Activated CD4-positive, alpha-beta memory T cell treated with anti-CD3 and anti-CD28 coated beads for 36 hours (primary cell): ENCODE measurements at places on chromosomes 5 and 9.

DNA sequence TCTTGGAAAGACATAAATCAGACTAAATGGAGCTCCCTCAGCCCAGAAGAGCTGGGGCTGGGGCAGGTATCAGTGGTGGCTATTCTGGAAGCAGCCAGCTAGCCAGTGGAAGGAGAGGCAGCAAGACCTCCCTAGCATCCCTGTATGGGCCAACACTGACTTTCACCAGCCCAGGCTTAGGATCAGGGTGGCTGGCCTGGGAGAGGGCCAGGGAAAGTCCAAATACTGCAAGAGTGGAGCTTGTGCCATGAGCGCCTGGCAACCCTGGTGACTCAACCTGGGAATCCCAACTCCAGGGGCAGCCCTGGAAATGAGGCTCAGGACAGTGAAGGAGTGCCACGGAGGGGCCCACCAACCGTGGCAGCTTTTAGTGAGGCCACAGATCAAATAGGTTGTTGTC is 7.6 kb upstream of the IRF1 start:
- H3K4me3 ChIP-seq: no peak overlapping the region
- no peaks in the 10 kb centered on the region for H3K36me3 ChIP-seq
- peak overlapping the region; percentile 98 for H3K27ac ChIP-seq
- H3K4me1 ChIP-seq: peaks cover 45% of the 10 kb centered on the region
- DNase-seq: peak; percentile 19

DNA sequence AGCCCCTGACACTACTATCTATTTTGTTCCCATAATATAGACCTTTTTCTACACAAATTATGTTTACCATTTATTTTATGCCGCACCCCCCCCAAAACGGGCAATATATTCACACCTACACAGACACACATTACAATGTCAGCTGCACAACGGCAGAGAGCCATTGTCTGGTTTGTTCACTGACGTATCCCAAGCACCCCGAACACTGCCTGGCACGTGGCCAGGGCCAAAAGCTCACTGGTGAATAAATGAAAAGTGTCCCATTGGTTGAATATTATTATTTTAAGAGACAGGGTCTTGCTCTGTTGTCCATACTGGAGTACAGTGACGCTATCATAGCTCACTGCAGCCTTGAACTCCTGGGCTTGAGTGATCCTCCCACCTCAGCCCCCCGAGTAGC is 150.5 kb downstream of the GNAQ start:
- peaks cover 4% of the 10 kb centered on the region for H3K36me3 ChIP-seq
- H3K27ac ChIP-seq: no peak overlapping the region
- DNase-seq: no peak
- H3K27me3 ChIP-seq: no peaks in the 10 kb centered on the region
- H3K4me3 ChIP-seq: no peak overlapping the region

DNA sequence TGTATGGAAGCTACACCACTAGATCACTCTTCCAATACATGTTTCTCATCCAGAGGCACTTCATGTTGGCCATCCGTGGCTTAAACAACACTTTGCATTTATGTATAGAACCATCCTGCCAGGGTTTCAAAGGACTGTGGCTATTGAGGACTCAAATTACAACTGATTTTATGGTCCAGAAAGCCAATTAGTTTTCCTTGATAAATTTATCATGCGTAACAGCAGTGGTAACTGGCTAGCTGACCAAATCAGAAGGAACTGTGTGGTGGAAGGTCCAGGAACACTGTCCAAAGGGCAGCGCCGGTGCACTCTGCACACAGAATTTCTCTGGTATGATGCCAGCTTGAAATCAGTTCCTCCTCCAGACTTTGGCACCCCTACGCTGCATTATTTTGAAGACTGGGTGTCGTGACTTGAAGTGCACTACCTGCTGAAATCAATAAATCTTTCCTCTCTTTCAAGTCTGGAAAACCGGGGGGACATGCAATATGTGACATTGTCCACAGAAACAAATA is 69.3 kb upstream of the TMEM252 start:
- no peak overlapping the region for H3K27ac ChIP-seq
- H3K4me3 ChIP-seq: no peak overlapping the region
- DNase-seq: no peak
- no peaks in the 10 kb centered on the region for H3K36me3 ChIP-seq

- no peaks in the 10 kb centered on the region for H3K36me3 ChIP-seq
- no peak overlapping the region for H3K27ac ChIP-seq
- no peak for DNase-seq
- H3K4me1 ChIP-seq: no peaks in the 10 kb centered on the region
Measured at GRCh38 chr5:129921204-129921603, 16.9 kb downstream of the CHSY3 start.

DNA sequence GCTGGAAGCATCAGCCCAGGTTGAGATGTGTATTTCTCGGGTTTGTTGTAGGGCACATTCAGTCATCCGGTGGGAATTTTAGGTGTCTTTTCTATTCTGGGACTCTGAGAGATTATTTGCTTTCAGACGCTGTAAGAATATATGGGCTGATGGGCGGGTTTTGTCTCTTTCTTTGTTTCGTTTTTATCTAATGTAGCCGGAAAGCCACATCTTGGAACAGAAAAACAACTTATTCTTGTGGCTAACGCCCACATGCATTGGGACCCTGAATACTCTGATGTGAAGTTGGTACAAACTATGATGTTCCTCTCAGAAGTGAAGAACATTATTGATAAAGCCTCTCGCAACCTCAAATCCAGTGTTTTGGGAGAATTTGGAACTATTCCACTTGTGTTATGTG is 22.4 kb downstream of the SCGB3A1 start:
- DNase-seq: no peak
- H3K4me1 ChIP-seq: peaks cover 13% of the 10 kb centered on the region
- peaks cover 43% of the 10 kb centered on the region for H3K36me3 ChIP-seq
- H3K27me3 ChIP-seq: no peaks in the 10 kb centered on the region

DNA sequence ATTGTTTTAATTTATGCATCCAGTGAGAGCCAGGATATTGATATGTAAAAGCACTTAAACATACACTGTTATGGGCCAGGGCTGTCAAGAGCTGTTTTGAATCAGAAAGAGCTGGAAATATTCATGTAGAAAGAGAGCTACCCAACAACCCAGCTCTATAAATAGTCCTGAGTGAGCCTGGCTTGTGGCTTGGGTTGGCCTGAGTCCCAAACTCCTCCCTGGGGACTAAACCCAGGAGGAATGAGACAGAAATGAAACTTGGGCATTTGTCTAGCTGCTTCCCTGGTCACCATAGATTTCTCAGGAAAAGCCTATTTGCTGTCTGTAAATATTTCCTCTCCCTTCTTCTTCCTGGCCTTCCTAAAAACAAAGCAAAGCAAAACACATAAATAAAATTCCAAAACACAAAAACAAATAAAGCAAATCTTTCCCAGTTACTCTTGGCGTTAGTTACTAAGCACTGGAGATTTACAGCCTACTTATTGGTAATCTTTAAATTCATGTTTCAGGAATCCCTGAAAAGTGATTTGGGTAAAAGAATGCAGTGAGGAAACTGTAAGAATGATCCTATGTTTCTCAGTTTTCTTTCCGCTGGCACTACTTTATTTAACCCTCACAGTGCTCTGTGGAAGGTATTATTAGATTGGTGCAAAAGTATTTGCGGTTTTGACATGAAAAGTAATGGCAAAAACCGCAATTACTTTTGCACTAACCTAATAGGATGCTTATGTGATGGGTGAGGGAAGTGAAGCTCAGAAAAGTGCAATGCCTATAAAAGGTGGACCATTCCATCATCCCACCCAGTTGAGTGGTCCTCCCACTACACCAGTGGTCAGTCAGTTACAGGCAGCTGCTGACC is 111.8 kb downstream of the CARTPT start:
- H3K4me3 ChIP-seq: no peak overlapping the region
- no peak overlapping the region for H3K27ac ChIP-seq
- no peaks in the 10 kb centered on the region for H3K4me1 ChIP-seq
- DNase-seq: no peak
- peaks cover 6% of the 10 kb centered on the region for H3K36me3 ChIP-seq
- H3K27me3 ChIP-seq: no peaks in the 10 kb centered on the region

GRCh38 chr5:56601641-56602071 is 213.7 kb upstream of the MAP3K1 start:
- H3K27me3 ChIP-seq: no peaks in the 10 kb centered on the region
- no peak overlapping the region for H3K4me3 ChIP-seq
- H3K27ac ChIP-seq: no peak overlapping the region
- no peaks in the 10 kb centered on the region for H3K36me3 ChIP-seq
- H3K4me1 ChIP-seq: peaks cover 45% of the 10 kb centered on the region
- DNase-seq: no peak

GRCh38 chr5:96326902-96327301 is 106.1 kb downstream of the PCSK1 start:
- no peak overlapping the region for H3K27ac ChIP-seq
- H3K27me3 ChIP-seq: peaks cover 10% of the 10 kb centered on the region
- no peak overlapping the region for H3K4me3 ChIP-seq
- H3K36me3 ChIP-seq: no peaks in the 10 kb centered on the region
- DNase-seq: no peak
- H3K4me1 ChIP-seq: peaks cover 5% of the 10 kb centered on the region

GRCh38 chr5:14102666-14103065 is 40.5 kb upstream of the TRIO start:
- H3K4me3 ChIP-seq: no peak overlapping the region
- H3K27ac ChIP-seq: no peak overlapping the region
- no peaks in the 10 kb centered on the region for H3K36me3 ChIP-seq
- peaks cover 3% of the 10 kb centered on the region for H3K4me1 ChIP-seq

DNA sequence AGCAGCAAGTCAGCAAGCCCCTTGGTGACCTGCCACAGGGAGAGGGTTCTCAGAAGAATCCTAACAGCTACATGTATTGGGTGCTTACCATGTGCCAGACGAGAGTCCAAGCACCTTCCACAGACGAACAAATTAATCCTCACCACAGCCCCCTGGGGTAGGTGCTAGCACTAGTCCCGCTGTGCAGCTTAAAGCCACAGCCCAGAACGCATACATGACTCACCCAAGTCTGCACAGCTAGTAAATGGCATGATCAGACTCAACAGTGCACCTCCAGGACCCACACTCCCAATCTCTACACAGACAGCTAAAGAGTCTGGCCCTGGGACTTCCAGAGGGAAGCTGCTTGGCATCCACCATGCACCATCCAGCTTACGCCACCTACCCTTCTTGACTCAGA is 111.5 kb downstream of the PAX5 start:
- peaks cover 19% of the 10 kb centered on the region for H3K4me1 ChIP-seq
- DNase-seq: no peak
- peaks cover 25% of the 10 kb centered on the region for H3K27me3 ChIP-seq
